ENCODE measurements at places on chromosomes 3 and 15. TPM values are rescaled to one million over a fixed set of nuclear protein-coding genes. Genes with fewer than 3 reads are reported as not detected.
A peak's percentile ranks its signal among the peaks of the same experiment; 100 is the strongest.

The KY gene
- total RNA-seq, result 13.5 TPM

The ANKRD34C gene
- 2.0 TPM for total RNA-seq

The MESP2 gene
- total RNA-seq, result not detected

The KNL1 gene
- total RNA-seq, result 0.11 TPM

The GAP43 gene
- total RNA-seq, result 1.3 TPM

The CP gene
- 3.7 TPM for total RNA-seq

The GABRG3 gene
- total RNA-seq, result not detected

The ZBED2 gene
- total RNA-seq, result 0.12 TPM

The GOLGA6L7 gene
- total RNA-seq, result not detected

The PRR20G gene
- total RNA-seq, result not detected

The NR2E3 gene
- total RNA-seq, result 0.25 TPM

The TBL1XR1 gene
- 176 TPM for total RNA-seq

The MESD gene
- total RNA-seq, result 11.7 TPM

DNA sequence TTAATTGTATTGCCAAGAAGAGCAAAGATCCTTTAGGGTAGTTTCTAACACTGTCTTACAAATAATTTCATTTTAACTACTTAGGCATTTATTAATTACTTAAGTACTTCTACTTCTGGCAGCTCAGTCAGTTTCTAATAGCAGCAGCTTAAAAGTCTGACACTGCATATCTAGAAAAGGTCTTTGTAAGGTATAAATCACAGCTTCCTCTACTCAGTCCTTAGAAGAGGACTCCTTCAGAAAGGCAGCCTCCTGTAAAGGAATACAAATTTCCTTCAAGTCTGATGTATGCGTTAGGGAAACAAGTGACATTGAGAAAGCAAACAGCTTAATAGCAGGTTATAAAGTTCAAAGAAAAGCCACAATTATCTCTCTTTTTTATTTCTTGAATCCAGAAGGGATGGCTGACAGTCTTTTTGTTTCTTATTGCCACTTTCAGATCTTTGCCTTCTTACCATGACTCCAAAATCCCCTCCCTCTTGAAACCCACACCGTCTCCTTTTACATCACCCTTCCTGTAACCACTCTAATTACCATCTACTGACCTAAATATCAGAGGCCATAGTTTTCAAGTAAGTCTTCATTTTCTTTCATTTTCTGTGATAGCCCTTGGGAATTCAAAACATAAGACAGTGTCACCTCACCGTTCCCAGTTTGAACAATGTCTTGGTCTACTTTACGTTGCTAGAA, 109.5 kb downstream of the CGGBP1 start:
- no peaks in the 10 kb centered on the region for H3K27me3 ChIP-seq
- H3K4me1 ChIP-seq, result no peaks in the 10 kb centered on the region
- H3K27ac ChIP-seq, result no peak overlapping the region
- no peaks in the 10 kb centered on the region for H3K36me3 ChIP-seq
- DNase-seq, result no peak

GRCh38 chr15:44647036-44647435, 16.4 kb downstream of the SPG11 start:
- H3K4me3 ChIP-seq, result no peak overlapping the region
- no peaks in the 10 kb centered on the region for H3K4me1 ChIP-seq
- peaks cover 35% of the 10 kb centered on the region for H3K36me3 ChIP-seq

GRCh38 chr15:44222478-44222877, 27.4 kb upstream of the FRMD5 start:
- no peak overlapping the region for H3K4me3 ChIP-seq
- no peaks in the 10 kb centered on the region for H3K4me1 ChIP-seq
- no peaks in the 10 kb centered on the region for H3K36me3 ChIP-seq
- no peaks in the 10 kb centered on the region for H3K27me3 ChIP-seq

DNA sequence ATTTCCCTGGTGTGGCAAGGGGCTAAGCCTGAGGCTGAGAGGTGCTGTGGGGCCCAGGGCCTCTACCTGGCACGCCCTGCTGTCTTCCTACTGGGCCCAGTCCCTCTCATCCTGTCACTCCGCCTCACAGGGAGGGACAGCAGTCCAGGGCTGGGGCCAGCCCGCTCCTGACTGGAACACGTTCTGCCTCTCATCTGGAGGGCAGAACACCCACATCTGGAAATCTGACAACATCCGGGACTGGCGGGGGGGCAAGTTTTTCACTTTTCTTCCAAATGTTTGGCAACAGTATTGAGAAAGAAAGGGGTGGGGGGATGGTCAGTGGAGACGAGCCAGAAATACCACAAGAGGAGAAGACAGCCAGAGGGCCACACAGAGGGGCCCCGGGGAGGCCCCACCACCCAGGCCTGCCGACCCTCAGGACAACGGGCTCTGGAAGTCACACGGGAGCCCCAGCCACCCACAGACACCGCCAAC, 1.8 kb upstream of the MYL3 start:
- peak overlapping the region; percentile 73 for H3K4me3 ChIP-seq
- peaks cover 34% of the 10 kb centered on the region for H3K4me1 ChIP-seq
- no peaks in the 10 kb centered on the region for H3K36me3 ChIP-seq

DNA sequence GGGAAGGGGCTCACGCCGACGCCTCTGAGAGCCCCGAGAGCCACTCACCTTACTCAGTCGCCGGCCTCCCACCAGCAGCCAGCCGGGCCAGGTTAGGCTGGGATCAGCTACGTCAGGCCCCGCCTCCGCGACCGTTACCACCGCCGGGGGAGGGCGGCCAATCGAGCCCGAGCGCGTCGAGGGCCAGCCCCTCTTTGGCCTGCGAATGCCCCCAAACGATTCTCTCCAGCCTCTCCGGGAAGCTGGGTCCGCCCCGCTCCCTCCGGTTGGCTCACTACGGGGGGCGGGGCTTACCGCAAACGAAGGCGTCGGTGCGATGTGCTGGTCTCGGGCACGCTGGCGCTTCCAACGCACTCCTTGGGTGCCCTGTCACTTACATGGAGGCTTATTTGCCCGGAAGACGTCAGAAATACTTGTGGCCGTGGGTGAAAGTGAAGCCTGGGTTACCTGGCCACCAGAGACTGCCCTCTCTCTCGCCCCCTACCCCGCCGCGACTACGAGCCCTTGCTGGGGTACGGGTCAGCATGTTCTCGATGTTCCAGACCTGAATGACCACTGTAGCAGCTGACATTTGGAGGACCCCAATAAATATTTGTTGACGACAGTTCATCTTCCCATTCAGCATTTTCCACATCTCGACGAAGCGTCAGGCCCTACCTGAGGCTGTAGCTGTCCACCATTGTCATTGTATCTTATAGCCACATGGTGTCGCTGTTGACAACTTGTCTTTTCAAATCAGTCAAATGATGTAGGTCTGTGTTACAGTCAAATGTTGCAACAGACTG, at the start of gene CEP70:
Gene CEP70, minus strand, starts transcription at position 111 of the 785 bp plus-strand sequence. CDS start 21,333 bp downstream, outside the sequence.
- peak; percentile 97 for DNase-seq
- H3K27ac ChIP-seq, result peak within 1 kb of the TSS; percentile 81
- H3K27me3 ChIP-seq, result no peaks in the 10 kb centered on the region
- H3K36me3 ChIP-seq, result peaks cover 1% of the 10 kb centered on the region
- H3K4me1 ChIP-seq, result peaks cover 11% of the 10 kb centered on the region
- peak within 1 kb of the TSS; percentile 84 for H3K4me3 ChIP-seq

DNA sequence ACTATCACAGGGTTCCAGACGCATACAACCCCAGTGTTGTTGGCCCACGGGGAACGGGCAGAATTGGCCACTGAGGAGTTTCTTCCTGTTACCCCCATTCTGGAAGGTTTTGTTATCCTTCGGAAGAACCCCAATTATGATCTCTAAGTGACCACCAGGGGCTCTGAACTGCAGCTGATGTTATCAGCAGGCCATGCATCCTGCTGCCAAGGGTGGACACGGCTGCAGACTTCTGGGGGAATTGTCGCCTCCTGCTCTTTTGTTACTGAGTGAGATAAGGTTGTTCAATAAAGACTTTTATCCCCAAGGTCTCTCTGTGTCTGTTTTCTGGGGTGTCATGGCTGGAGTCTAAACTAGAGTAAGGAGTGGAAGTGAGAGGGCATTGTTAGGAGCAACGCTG, 5.7 kb upstream of the EIF4G1 start:
- DNase-seq, result no peak
- no peaks in the 10 kb centered on the region for H3K27me3 ChIP-seq
- peaks cover under 1% of the 10 kb centered on the region for H3K4me1 ChIP-seq
- H3K36me3 ChIP-seq, result peaks cover 55% of the 10 kb centered on the region
- no peak overlapping the region for H3K27ac ChIP-seq

DNA sequence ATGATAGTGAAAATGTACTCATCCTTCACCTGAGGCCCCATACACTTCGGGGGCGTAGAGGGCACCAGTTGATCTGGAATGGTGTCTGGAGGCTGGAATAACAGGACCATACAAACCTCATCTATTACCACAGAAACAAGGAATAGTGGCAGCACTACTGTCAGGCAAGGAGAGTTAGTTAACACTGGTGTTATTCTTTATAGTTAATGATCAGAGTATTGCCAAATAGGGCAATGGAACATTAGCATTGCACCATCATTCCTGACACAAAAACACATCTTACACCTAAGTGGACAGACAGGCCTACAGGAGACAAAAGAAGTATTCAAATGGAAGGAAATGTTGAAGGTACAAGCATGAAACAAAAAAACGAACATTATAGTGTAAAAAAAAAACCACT, 137.0 kb upstream of the UBP1 start:
- no peak overlapping the region for H3K4me3 ChIP-seq
- peaks cover 86% of the 10 kb centered on the region for H3K36me3 ChIP-seq
- no peak for DNase-seq

- no peak overlapping the region for H3K4me3 ChIP-seq
- peak overlapping the region; percentile 29 for H3K27ac ChIP-seq
- DNase-seq, result no peak
- H3K36me3 ChIP-seq, result no peaks in the 10 kb centered on the region
- H3K4me1 ChIP-seq, result no peaks in the 10 kb centered on the region
- H3K27me3 ChIP-seq, result no peaks in the 10 kb centered on the region
These were observed 47.0 kb upstream of the ACKR4 start for GRCh38 chr3:132549890-132550578.

- H3K36me3 ChIP-seq, result no peaks in the 10 kb centered on the region
- peaks cover 15% of the 10 kb centered on the region for H3K4me1 ChIP-seq
- no peak for DNase-seq
- H3K27me3 ChIP-seq, result no peaks in the 10 kb centered on the region
- H3K27ac ChIP-seq, result peak overlapping the region; percentile 53
These were observed 642.3 kb upstream of the ADAMTS9 start for GRCh38 chr3:65330072-65330471.

GRCh38 chr3:134496471-134497071, 10.7 kb downstream of the CEP63 start:
- H3K27me3 ChIP-seq, result no peaks in the 10 kb centered on the region
- peaks cover 15% of the 10 kb centered on the region for H3K36me3 ChIP-seq
- no peak overlapping the region for H3K4me3 ChIP-seq
- no peak overlapping the region for H3K27ac ChIP-seq
- no peak for DNase-seq
- peaks cover 16% of the 10 kb centered on the region for H3K4me1 ChIP-seq

DNA sequence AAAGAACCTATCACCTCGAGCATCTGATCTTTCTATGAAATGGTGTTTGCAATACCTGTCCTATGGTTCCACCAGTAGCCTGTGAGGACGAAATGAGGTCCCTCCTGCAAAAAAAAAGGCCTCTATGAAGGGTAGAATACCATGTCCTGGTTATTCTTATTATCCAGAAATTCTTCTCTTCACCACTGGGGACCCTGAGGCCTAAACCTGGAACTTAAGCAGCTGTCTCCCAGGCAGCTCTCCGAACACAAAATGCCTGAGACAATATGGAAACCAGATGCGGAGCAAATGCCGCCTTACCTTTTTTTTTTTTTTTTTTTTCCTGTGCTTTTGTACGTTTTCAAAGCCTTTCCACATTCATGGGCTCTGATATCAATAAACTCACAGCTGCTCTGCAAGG, 62.1 kb upstream of the WNT5A start:
- H3K4me3 ChIP-seq, result no peak overlapping the region
- H3K27ac ChIP-seq, result no peak overlapping the region

- peaks cover 3% of the 10 kb centered on the region for H3K4me1 ChIP-seq
- no peaks in the 10 kb centered on the region for H3K36me3 ChIP-seq
- no peak overlapping the region for H3K4me3 ChIP-seq
- H3K27ac ChIP-seq, result no peak overlapping the region
These were observed 8.0 kb upstream of the B3GNT5 start for GRCh38 chr3:183244981-183245476.

- H3K27me3 ChIP-seq, result no peaks in the 10 kb centered on the region
- no peak overlapping the region for H3K4me3 ChIP-seq
- H3K36me3 ChIP-seq, result no peaks in the 10 kb centered on the region
These were observed 354.1 kb downstream of the GABRG3 start for GRCh38 chr15:27324886-27325615.

DNA sequence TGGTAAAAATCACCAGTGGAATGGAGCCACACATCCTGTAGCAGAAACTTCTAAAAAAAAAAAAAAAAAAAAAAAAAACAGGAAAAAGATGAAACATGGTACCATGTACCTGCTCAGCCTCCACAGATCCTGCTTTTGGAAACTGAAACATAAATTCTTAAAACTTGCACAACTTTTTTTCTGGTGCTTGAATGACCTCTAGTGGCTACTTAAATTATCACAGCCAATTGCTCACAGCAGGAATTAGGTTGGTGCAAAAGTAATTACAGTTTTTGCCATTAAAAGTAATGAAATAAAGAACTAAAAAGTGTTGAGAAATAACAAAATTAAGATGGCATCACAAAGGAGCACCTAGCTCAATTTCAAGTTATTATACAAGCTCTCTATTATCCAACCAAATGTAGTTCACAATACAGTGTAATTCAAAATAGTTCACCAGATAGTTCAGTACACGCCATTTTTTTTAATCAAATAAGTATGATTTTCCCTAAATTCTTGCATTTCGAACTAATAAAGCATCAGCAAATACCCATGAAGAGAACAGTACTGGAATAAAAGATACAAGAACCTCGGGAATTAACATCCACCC, 80.6 kb downstream of the ULK4 start:
- no peaks in the 10 kb centered on the region for H3K27me3 ChIP-seq
- no peak for DNase-seq
- no peaks in the 10 kb centered on the region for H3K4me1 ChIP-seq
- H3K4me3 ChIP-seq, result no peak overlapping the region
- no peaks in the 10 kb centered on the region for H3K36me3 ChIP-seq
- H3K27ac ChIP-seq, result no peak overlapping the region

DNA sequence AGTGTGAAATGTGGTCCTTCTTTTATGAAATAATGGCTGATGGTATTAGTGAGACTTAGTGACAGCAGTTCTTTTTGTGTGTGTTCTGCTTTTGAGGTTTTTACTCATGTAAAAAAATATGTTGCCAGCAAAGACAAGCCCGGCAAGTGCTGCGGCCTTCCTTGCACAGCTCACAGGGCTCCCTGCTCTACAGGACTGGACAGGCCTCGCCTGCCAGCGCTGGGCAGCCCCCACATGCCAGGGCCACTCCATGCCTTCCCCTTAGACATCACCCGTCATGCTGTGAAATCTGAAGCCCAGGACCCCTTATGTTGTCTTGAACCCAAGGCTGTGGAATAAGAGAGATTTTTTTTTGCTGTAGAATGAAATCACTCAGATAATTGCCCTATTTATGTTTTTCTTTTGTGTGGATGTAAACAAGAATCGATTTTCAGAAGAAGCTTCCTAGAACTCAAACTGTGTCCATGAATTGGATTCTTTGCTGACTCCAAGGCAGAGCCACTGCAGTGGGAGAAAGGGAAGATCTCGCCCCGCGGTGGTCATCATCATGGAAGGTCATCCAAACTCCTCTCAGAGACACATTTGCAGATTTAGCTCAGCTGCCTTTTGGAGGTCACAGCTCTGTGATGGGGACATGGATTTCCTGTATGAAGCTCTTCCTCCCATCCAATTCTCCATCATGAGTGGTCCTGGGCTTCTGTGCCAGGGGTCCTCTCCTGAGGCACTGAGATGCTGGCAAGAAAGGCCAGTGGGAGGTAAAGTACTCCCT, 150.8 kb downstream of the ATP10A start:
- H3K4me1 ChIP-seq, result no peaks in the 10 kb centered on the region
- H3K36me3 ChIP-seq, result no peaks in the 10 kb centered on the region
- no peak for DNase-seq
- no peaks in the 10 kb centered on the region for H3K27me3 ChIP-seq
- H3K4me3 ChIP-seq, result no peak overlapping the region
- no peak overlapping the region for H3K27ac ChIP-seq

Data from heart left ventricle (tissue), 16 donors.